ENCODE measurements at places on chromosomes 1 and 21.

DNA sequence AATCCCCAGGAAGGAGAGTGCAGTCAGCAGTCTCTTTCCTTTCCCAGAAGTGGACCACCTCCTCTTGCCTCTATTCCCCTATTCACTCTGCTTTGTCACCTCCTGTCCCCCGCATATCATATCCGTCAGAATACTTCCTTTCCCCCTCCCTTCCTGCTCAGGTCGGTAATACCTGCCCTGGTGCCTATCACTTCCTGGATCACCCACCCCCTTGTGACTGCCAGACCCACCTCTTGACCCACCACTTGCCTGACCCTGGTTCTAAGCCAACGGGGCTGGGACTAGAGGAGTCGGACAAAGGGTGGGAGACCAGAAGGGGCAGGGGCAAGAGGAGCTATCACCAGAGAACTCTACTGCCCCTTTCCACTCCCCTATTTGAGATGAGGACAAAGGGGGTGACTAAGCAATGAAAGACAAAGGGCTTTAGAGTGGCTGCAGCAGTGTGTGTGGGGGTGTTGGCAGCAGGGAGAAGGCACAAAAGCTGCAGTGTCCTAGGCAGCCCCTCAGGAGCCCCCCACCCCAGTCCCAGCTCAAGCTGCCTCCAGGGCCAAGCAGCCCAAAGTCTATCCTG lies 1.7 kb upstream of the ADAMTS4 start:
- DNase-seq: no peak

DNA sequence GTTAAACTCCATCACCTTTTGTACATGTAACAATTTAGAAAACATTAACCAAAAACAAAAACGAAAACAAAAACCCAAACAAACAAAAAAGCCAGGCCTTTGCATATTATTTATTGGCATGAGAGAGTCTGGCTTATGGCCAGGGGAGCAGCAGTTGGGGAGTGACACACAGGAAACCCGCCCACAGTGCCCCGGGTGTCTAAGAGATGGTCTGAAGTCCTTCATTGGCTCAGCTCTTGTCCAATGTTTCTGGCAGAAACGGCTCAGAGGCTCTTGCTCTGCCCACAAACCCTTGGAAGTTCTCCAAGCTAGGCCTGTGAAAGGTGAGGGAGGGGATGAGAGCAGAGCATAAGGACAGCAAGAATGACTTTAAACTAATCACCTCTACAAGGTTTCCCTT lies 131.5 kb downstream of the CNIH3 start:
- DNase-seq: peak; percentile 40

DNA sequence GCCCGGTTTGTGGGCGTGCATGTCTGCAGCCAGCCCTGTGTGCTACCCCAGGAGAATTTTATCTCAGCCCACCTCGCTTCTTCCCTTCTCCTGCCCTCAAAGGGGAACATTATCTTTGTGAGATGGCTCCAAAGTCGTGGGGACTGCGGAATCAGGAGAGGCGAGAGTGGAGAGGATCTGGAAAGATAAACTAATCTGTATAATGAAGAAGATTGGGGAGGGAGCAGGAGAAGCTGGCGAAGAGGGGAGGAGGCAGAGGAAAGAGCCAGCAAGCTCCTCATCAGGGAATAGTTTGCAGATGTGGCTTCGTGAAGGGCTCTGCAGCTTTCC lies 310.3 kb downstream of the MATN1 start:
- DNase-seq: no peak

GRCh38 chr1:105585791-105586190 lies 1470.7 kb upstream of the PRMT6 start:
- no peak for DNase-seq

DNA sequence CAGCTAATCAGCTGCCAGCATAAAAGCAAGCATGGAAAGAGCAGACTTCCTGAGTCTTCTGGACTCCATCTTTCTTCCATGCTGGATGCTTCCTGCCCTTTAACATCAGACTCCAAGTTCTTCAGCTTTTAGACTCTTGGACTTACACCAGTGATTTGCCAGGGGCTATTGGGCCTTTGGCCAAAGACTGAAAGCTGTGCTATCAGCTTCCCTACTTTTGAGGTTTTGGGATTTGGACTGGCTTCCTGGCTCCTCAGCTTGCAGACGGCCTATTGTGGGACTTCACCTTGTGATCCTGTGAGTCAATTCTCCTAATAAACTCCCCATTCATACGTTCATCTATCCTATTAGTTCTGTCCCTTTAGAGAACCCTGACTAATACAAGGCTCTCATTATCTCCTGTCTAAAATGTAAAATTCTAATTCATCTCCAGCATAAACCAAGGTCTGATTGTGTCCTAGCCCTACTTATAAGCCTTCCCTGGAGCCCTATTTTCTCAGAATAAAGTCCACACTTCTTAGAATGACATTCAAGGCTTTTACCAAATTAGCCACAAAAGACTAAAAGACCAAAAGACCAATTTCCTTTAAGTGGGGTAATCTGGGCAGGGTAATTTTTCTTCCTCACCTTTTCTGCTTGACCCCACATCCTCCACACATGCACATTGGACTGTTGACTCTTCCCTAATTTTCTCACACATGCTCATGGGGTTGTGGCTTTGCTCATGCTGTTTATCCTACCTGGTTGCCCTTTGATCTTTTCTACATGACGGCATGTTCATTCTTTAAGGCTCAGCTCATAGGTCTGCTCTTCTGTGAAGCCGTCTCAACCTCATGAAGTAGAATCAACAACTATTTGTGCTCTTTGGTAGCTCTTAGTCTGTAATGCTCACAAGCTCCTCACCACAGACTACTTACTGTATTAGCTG lies 18.1 kb upstream of the ENAH start:
- no peak for DNase-seq

GRCh38 chr1:92502247-92502646 lies 15.5 kb upstream of the GFI1 start:
- DNase-seq: peak; percentile 41

GRCh38 chr1:207831517-207832327 lies 79.2 kb downstream of the CD34 start:
- DNase-seq: no peak

DNA sequence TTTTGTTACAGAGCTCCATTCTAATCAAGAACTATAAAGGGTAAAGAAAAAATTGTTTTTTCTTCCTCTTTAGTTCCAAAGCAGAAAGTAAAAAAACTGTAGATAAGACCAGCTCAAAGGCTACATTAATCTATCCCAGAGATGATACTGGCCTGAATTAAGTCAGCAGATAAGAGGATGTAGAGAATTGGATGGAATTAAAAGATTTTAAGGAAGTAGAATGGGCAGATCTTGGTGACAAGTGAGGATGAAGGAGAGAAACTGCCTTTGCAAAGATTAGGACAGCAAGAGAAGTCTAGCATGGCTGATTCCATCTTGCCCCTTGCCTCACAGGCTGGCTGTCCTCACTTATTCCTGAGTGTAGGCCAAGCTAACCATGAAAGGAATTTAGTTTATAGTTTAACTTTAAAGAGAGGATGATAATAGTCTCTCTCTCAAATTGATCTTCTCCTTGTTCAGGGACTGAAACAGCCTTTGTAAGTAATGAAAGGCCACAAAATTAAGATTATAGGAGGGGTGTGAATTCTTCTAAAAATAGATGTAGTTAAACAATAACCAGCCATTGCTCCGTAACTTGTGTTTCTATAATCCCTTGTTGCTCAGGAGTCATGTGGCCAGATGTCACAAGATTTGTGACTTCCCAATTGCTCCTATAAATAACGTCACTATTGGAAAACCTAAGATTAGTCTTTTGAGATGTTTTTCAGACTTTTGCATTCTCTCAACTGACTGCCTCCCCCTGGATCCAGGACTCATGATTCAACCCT lies 265.0 kb upstream of the USP24 start:
- no peak for DNase-seq

- no peak for DNase-seq
Measured at GRCh38 chr1:81803431-81804110, 2.8 kb downstream of the ADGRL2 start.

DNA sequence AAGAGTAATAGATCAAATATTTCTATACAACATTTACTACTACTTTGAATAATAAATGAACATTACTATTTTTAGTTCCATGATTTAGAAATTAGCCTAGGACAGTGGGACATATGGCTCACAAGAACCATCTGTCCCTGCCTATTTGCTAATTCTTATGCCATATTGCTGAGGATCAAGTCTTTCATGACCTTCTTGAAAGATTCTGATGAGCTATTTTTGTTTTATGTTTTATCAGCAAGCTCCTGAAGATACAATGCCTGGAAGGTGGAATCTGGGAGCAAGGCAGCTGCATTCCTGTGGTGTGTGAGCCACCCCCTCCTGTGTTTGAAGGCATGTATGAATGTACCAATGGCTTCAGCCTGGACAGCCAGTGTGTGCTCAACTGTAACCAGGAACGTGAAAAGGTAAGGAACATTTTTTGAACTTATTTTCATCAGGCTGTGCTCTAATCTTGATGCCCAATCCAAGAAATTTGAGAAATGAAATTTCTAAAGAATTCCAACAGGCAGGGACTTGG lies 326.7 kb downstream of the PAPPA2 start:
- peak; percentile 52 for DNase-seq

- DNase-seq: peak; percentile 18
Measured at GRCh38 chr1:84907095-84907827, 14.3 kb upstream of the LPAR3 start.

- no peak for DNase-seq
Measured at GRCh38 chr1:172155766-172156165, 264.7 kb upstream of the C1orf105 start.

DNA sequence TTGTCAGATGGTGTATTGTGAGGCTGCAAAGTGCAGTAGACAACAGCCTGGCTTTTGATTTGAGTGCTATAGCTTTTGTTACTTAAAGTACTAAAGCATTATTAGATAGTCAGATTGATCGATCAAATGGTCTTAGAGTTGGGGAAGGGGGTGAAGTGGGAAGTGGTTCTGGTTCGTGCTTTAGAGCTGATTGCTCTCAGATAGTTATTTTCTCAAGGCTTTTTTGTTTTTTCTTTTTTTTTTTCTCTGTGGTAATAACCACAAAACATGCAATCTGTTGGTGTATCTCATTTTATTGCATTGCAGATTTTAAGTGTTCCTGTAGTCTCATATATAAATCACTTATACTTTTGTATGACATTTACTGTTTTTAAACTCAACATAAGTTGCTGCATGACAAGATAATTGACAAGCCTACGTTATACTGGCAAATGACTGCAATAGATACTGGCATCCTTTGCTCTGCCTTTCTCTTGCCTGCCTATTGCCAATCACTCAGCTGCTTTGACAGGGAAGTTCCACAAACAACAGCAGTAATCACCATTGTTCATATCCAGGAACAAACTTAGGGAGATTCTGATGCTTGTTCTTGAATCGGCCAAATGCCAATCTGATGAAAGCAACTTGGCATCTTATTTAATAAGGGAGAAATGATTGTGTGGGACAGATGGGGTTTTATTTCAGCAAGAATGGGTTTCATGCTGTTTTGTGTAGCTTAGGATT lies 125.0 kb upstream of the B3GALT2 start:
- DNase-seq: peak; percentile 53

- DNase-seq: no peak
Measured at GRCh38 chr1:21696931-21697330, 27.8 kb upstream of the RAP1GAP start.

All from AG10803 (cell line).